ENCODE measurements at places on chromosomes 5 and 9.

DNA sequence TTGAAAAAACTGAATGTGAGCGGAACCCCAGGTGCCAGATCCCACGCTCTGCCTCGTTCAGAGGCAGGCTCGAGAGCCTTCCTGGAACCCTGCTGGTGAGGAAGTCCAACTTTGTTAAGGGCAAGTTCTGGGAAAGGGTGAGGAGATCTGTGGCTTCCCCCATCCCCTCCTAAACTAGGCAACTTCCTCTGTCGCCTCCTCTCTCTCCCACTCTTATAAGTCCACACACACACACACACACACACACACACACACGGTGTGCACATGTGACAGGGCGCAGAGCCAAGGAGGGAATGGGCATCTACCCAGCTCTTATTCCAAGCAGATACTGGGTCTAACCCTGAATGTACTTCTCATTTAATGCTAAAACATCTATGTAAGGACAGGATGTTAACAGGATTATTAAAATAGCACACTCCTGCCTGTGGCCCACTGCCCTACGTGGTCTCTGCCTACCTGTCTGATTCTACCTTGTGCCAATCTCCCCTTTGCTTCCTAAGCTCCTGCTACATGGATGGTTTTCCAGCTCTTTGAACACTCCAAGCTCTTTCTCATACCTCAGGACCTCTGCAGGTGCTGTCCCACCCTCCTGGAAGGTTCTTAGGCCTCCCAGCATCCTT is 72.4 kb upstream of the FBXW11 start:
- no peak for DNase-seq

- no peak for DNase-seq
Observed at GRCh38 chr5:14286007-14286406, 142.9 kb downstream of the TRIO start.

- DNase-seq = no peak
Observed at GRCh38 chr5:32249668-32250067, 63.1 kb downstream of the MTMR12 start.

- no peak for DNase-seq
Observed at GRCh38 chr5:179454356-179454755, 96.0 kb upstream of the RUFY1 start.

DNA sequence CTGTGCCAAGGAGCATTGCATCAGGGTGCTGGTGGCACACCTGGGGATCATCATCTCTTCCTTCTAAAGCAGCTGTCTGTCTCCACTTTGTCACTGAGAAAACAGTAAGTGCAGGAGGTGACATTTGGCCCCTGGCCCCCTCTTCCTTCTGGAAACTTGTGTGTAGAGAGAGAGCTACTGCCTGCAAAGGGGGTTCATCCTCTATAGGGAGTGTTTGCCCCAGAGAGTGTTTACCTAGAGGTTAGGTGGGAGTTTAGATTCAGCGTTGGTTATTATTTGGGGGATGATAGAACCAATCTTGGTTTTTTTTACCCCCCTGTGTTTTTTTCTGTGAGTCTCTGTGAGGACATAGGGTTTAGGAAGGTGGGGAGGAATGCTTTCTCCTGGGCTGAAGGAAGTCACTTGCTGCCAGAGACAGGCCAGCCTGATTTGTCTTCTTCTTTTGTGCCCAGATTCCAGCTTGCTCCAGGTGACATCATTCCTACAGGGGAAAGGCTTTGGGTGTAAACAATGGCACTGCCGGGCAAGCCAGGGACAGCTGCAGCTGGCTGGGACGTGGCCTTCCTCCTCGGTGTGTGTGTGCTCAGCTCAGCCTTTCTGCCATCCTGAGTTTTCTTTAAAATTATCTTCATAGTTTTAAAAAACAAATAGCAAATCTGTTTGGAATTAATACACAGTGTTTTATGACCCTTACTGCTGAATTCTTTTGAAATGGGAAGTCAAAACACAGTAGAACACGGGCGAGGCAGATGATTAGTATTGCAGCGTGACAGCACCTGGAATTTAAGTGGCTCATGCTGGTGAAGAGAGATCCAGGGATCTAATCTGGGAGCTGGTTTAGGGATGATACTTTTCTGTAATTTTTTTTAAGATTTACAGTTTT is 24.5 kb downstream of the PRRC2B start:
- no peak for DNase-seq

GRCh38 chr9:16258708-16259107 is 611.8 kb downstream of the BNC2 start:
- no peak for DNase-seq

- DNase-seq = no peak
Observed at GRCh38 chr5:89320421-89321277, 437.7 kb upstream of the MEF2C start.

GRCh38 chr5:92969191-92969780 is 611.7 kb downstream of the NR2F1-AS1 start:
- DNase-seq = no peak

GRCh38 chr9:91458906-91459305 is 35.3 kb upstream of the NFIL3 start:
- no peak for DNase-seq

GRCh38 chr9:89223396-89223977 is 44.9 kb upstream of the SHC3 start:
- no peak for DNase-seq

DNA sequence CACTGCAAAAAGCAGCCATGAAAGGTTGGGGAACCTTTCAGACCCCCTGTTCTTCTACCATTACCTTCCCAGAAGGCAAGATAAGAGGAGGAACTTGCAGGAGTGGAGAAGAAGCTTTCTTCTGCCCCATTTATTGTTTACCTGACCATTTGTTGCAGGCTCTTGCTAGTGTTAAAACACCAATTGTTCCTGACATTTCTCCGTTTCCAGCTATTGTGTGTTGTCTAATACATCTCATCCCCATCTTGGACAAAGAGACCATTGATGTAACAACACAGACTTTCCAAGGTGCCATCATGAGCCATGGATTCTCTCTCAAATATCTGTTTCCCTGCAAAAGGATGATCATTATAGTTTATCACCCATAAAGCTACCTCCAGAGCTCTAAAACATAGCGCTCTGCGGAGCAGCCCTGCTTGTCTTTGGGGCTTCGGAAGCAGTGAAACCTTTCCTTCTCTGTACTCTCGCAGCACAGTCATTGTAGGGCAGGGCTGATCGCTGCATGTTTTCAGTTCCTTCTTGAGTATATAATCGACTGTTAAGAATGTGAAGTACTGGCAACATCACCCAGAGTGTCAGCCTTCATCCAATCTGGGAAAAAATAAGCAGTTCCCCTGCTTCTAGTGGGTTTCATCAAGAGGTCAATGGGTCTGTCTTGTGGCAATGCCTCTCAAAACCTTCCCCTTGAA is 680.0 kb downstream of the SEMA5A start:
- DNase-seq = no peak

- no peak for DNase-seq
Observed at GRCh38 chr9:114551750-114552685, 35.6 kb upstream of the ATP6V1G1 start.

DNA sequence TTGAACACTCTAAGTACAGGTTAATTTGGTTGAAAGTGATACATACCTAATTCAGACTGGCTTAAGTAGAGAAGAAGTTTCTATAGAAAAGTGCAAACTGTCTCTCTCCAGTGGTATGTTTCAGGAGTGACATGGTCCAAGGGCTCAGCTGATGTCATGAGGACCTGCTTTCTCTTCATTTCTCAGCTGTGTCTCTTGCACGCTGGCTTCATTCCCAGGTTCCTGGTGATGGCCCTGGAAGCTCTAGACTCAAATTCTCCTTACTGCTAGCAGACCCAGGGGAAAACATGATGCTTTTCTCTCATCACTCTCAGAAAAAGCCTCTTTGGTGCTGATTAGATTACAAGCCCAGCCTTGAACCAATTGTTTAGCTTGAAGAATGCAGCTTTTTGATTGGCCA is 211.9 kb upstream of the CLINT1 start:
- no peak for DNase-seq

DNA sequence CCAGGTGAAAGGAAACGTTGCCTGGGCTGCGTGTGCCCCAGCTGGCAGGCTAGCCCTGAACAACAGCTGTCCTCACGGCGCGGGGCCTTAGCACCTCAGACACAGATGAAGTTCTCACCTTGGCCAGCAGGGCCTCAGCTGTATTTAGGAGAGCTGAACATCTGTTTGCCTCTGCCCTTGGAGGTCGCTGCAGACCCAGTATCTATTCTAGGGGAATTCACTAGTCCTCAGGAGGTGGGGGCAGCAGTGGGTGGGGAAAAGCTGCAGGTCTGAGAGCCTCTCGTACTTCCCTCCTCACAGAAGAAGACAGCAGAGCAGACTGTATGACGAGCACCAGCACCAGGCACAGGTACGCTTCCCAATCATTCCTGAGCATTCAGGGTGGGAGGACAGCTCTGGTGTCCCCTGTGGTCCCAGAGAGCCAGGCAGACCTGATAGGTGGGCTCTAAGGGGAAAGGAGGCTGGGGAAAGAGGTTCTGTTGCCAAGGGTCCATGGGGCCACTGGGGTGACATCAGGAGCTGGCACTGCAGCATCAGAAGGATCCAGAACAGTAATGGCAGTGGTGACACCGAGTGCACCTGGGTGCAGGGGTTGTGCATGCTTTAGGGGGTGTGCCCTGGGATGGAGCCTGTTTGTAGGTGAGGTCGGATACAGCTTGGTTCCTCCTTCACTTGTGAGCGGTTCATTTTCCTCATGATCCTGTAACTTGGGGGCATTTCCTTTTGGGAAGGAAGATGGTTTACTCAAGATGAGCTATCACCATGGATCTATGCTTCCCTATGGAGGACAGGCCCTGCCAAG is 13.8 kb downstream of the CD74 start:
- no peak for DNase-seq

- DNase-seq = no peak
Observed at GRCh38 chr9:115972843-115973595, 180.6 kb upstream of the PAPPA start.

DNA sequence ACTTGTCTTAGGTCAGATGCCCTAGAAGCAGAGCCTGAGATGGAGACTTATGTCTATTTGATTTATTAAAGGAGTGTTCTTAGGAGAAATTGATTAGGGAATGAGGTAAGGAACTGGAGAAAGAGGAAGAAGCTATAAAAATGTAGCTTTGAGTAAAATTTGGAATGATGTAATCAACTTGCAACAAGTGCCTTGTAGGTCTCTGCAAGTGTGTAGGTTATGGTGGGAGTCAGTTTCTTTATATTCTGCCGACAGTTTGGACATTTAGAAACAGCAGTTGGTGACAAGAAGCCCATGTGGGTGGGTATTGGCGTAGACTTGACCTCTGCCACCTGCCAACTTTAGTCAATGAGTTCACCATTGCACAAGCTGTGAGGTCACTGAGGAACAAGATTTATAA is 986.5 kb downstream of the CDH18 start:
- no peak for DNase-seq

Data from stimulated activated CD4-positive, alpha-beta T cell treated with anti-CD3 and anti-CD28 coated beads, Interleukin-4, amount 100 ng/mL, for 4 hours (primary cell).